Mucosa of gallbladder (tissue), 1 donor: ENCODE measurements at places on chromosomes 1 and 21.
A peak's percentile ranks its signal among the peaks of the same experiment; 100 is the strongest.

- DNase-seq: peak; percentile 96
These were observed 11.5 kb downstream of the MCL1 start for GRCh38 chr1:150567717-150568593.

GRCh38 chr1:221723018-221723847 is 18.7 kb downstream of the DUSP10 start:
- no peak for DNase-seq

DNA sequence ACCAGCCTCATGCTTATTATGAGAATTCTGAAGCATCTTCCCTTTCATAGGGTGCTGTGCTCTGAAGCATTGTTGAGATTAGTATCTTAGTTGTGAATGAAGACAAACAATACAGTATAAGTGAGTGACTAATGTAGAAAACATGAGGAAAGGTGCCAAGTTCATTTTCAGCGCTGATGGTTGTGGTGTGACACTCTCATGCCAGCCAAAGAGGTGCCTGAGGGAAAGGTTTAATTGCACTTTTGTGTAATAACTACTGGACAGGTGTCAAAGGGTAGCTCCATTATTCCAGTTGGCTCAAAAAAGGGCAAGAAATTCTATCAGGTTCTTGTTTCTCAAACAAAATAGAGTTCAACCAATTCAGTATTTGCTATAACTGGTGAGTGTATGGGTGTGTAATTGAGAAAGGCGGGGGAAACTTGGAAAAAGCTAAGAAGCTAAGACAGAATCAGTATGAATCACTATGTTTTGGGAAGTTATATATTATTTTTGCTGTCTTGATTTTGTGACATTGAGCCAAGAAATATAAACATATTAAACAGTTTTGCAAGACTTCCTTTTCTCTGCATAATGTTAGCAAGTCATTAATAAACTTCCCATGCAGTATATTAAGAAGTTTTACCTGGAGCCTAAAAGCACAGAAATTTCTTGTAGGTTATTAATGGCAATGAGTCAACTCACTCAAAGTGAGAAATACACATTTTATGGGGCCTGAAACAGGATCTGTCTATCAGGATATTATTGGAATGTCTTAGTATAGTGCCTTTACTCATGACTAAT is 31.8 kb downstream of the KCNK2 start:
- peak; percentile 39 for DNase-seq

- no peak for DNase-seq
These were observed 60.0 kb downstream of the NRIP1 start for GRCh38 chr21:15004721-15005370.

DNA sequence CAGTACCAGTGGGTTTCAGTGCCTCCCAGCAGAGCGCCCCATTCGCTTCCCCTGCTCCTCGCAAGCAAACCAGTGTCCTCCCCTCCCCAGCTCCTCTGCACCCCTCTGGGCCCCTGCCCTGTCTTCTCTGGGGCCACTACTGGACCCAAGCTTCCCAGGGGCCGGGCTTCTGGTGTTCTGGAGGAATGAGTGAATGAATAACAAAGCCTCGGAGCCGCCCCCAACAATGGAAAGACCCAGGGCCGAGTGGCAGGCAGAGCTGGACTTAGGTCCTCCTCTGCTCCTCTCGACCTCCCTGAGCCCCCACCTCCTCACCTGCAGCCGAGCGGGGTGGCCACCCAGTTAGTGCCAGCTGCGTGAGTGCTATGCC is 37.6 kb downstream of the MATN1 start:
- DNase-seq: no peak

DNA sequence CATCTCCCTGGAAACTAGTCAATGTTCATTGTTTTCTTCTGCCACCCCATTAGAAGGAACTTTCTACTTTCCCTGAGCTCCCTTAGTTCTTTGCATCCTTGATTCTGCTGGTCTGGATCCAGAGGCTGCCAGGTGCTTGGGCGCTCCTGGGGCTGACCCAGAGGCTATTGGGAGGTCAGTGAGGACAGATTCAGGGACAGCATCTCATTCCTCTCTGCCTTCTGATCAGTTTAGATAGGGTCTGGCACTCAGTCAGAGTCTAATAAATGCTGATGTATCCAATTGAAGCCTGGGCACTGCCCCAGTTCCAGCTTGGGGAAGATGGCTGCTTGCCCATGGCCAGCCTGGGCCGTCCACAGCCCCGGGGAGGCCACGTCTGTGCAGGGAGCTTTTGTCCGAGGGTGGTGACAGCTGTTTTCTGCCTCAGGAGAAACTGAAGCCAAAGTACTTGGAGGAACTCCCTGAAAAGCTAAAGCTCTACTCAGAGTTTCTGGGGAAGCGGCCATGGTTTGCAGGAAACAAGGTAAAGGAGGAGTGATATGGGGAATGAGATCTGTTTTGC is 2.3 kb downstream of the GSTM1 start:
- DNase-seq: no peak
